AG04450 (cell line): ENCODE measurements at places on chromosomes 3 and 15. TPM values are rescaled to one million over a fixed set of nuclear protein-coding genes. Genes with fewer than 3 reads are reported as not detected.

Gene SPPL2A
- 70.2 and 80.1 TPM in 2 replicates for polyA plus RNA-seq

Gene FAM107A
- 0.02 TPM in 1 of 2 replicates, not detected in the other for polyA plus RNA-seq

Gene SLCO2A1
- polyA plus RNA-seq = 1.6 and 1.7 TPM in 2 replicates

Gene STRC
- polyA plus RNA-seq = not detected in 2 replicates

Gene GXYLT2
- 36.0 and 42.5 TPM in 2 replicates for polyA plus RNA-seq
